Left ventricle myocardium superior (tissue), 1 donor: ENCODE measurements at places on chromosomes 5 and 9. TPM values are rescaled to one million over a fixed set of nuclear protein-coding genes. Genes with fewer than 3 reads are reported as not detected.

DNA sequence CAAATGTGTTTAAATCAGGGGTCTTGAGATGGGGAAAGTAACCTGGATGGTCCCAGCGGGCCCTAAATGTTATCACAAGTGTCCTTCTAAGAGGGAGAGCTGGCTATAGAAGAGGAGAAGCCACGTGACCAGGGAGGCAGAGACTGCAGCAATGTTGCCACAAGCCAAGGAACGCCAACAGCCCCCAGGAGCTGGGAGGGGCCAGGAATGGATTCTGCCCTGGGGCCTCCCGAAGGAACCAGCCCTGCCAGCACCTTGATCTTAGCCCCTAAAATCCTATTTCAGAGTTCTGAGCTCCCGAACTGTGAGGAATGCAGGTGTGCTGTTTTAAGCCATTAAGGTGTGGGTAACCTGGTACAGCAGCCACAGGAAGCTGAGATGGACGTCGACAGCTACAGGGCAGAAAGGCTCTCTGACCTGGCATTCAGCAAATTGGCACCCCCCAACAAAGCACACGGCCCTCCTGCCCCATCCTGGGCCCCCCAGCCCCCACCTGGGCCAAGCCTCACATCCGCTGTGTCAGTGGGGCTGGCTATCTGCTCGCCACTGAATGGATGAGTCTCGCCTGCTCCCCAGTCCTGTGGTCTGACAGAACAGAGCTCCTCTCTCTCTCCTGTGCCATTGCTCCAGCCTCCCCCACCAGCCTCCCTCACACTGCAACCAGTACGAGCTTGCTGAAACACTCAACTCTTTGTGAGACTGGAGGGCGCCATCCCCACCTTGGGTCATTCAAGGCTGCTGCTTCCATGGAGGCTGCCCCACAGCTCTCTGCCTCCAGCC is 78.8 kb downstream of the ADAMTS2 start:
- peak; percentile 26 for DNase-seq

DNA sequence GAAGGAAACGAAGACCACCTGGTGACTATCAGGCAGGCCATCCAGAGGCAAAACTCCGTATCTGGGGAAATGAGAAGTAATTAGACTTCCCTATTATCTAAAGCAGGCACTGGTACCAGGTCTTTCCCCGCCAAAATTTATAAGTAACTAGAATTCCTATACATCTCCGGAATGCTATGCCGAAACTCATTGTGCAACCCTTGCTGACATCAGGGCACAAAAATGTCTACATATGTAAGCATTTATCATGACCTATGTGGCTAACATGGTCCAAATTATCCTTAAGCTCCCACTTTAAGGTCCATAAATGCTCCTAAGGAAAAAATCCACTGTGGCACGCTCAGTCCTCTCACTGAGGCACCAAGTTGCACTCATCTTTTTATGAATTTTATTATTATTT is 17.8 kb downstream of the ACTL7B start:
- DNase-seq: no peak

GRCh38 chr9:89051421-89052025 is 60.3 kb downstream of the S1PR3 start:
- DNase-seq: no peak

- no peak for DNase-seq
These were observed 29.3 kb downstream of the TRIM32 start for GRCh38 chr9:116716438-116716837.

DNA sequence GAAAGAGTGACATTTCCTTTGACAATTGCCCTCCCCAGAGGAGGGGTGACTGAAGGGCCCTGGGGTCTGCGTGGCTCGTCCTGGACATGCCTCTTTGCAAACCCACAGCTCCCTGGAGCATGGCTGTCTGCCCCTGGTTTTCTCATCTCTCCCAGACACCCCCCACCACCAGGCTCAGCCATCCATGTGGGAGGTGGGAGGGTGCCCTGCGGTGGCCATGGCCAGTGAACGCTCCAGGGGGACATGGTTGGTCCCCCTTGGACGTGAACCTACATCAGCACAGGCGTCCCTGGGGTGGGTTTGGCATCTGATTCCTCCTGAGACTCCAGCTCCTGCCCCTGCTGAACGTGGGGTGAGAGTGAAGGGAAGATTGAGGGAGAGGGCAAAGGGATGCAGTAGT is 67.7 kb upstream of the LMX1B start:
- no peak for DNase-seq

DNA sequence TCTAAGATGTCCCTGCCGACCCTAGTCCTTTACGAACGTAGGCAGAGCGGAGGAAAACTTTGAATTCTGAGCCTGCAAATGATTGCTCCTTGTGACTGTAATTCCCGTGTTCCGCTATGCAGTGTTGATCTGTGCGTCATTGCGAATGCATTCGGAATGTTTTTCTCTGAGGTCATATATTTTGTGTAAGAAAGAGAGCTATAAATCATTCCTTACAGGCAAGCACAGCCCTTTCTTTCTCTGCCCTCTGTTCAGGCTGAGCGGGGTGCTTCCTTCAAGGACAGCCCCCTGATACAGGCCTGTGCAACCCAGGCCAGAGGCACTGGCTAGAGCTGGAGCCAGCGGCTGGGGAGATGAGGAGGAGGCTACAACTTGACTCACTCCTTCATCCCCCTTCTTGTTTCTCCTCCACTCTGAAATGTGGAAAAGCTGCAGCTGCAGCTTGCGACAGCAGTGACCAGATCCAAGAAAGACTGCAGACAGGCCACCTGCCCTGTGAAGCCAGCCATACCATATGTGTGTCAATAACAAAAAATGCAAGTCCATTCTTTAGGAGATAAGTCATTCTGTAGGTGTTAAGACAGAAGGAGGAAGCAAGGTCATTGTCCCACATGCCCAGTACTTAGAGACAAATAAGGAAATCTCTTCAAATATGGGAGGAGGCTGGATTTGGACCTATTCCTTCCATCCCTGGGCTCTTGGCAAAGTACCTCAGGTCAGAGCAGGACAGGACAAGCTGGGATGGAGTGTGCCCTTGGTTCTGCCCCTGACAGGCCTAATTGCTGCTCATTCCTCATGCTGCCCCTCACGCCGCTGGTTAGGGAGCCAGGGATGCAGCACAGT is 345.7 kb upstream of the WWC1 start:
- peak; percentile 66 for DNase-seq

- DNase-seq: no peak
These were observed 1888.9 kb upstream of the CDH6 start for GRCh38 chr5:29304545-29304944.

GRCh38 chr5:133439859-133440258 is 172.5 kb downstream of the FSTL4 start:
- no peak for DNase-seq

DNA sequence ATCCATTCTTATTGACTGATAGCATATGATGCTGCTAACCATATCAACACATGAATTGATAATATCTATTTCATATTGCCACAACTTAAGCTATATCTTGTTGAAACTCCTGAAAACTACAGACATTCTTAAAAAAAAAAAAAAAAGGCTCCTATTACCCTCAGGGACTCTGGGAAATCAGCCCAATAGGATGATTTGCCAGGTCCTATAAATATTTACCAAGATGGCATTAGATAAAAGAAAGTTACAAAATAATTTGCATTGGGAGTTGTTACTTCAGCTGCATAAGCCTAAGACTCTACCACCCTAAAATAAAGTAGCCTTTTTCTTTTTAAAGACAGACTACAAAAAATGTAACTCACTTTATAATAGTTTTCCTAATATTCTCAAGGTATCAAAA is 84.4 kb downstream of the CDO1 start:
- DNase-seq: no peak

- DNase-seq: no peak
These were observed 27.3 kb upstream of the EDIL3 start for GRCh38 chr5:84411832-84412605.

DNA sequence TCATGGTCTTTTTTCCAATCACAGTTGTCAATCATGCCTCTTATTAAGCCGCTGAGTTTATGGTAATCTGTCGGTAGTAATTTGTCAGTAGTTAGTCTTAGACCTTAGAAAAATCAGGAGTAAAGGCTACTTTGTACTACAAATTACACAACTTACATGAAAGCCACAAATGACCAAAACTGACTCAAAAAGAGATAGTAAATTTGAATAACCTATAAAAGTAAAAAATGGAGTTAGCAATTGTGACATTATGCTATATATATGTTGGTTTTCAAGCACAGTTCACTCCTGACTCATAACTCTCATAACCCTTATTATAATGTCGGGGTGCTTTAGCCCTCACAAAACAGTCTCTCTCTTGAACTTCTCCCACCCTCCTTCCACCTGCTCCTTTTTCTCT is 251.8 kb downstream of the ROR2 start:
- no peak for DNase-seq

DNA sequence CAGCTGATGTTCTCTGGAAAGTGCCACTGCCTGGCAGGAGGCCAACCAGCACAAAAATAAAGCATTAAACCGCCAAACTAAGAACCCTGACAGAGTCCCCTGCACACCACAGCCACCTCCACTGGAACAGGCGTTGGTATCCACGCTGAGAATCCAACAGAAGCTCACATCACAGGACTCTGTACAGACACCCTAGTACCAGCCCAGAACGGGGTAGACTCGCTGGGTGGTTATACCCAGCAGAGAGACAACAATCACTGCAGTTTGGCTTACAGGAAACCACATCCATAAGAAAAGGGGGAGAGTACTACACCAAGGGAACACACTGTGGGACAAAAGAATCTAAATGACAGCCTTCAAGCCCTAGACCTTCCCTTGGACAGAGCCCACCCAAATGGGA is 15.0 kb upstream of the POU5F2 start:
- no peak for DNase-seq

- DNase-seq: no peak
These were observed 14.1 kb downstream of the B4GALT1 start for GRCh38 chr9:33153001-33153400.

The OMD gene
- total RNA-seq: 4.4 TPM

The PHF19 gene
- 9.5 TPM for total RNA-seq

The NIM1K gene
- total RNA-seq: 0.20 TPM

The CDO1 gene
- 5.4 TPM for total RNA-seq

The TMEM252 gene
- not detected for total RNA-seq

The DRD1 gene
- not detected for total RNA-seq

The POU4F3 gene
- not detected for total RNA-seq

The C9orf50 gene
- not detected for total RNA-seq

The SHOC1 gene
- total RNA-seq: not detected

The FYB1 gene
- total RNA-seq: 5.8 TPM

The HAVCR1 gene
- 0.17 TPM for total RNA-seq

The C5orf58 gene
- total RNA-seq: not detected
